Suprapubic skin (tissue), 4 donors: ENCODE measurements at places on chromosomes 1 and 21. TPM values are rescaled to one million over a fixed set of nuclear protein-coding genes. Genes with fewer than 3 reads are reported as not detected.

AGBL4 gene
- 1.0 TPM for total RNA-seq

CNR2 gene
- total RNA-seq, result not detected

CASQ1 gene
- not detected for total RNA-seq

WLS gene
- total RNA-seq, result 75.0 TPM

LORICRIN gene
- total RNA-seq, result 14.9 TPM

CRYAA gene
- not detected for total RNA-seq

DNA sequence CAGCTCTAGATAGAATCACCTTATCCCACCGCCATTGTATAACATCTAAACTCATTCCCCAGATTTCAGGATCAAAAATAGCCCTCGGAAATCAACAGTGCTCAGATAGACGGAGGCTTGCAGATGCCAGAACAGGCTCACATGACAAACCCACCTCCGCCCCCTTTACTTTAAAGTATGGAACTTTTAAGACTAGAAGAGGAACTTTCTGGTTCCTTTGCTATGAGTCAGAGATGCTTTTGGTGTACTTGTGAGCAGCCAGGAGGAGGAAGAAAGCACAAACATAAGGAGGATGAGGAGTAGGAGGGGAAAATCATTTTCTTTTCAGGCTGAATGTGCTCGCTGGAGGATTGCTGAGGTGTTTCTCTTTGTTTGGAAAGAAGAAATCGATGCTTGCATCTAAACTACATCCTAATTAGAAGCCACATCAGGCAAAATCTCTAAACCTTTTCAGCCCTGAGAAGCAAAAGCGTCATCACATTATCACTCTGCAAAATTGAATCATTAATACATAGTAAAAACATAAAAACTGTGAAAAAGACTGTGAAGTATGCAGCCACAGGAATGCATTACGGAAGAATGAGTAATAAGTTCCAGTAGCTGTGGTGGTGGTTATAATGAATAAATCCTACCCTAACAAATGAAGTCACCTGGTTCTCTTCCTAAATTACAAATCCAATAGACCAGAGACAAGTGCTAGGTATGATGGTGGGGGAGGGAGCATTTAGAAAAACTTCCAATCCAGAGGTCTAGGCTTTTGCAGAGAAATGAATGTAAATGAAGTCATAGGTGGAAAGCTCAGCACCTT lies 251.3 kb downstream of the KCNH1 start:
- no peaks in the 10 kb centered on the region for H3K4me1 ChIP-seq
- no peaks in the 10 kb centered on the region for H3K36me3 ChIP-seq
- H3K4me3 ChIP-seq, result no peak overlapping the region

- no peak overlapping the region for H3K4me3 ChIP-seq
- H3K36me3 ChIP-seq, result peaks cover 72% of the 10 kb centered on the region
Measured at GRCh38 chr1:55155522-55155921, 59.6 kb downstream of the USP24 start.

DNA sequence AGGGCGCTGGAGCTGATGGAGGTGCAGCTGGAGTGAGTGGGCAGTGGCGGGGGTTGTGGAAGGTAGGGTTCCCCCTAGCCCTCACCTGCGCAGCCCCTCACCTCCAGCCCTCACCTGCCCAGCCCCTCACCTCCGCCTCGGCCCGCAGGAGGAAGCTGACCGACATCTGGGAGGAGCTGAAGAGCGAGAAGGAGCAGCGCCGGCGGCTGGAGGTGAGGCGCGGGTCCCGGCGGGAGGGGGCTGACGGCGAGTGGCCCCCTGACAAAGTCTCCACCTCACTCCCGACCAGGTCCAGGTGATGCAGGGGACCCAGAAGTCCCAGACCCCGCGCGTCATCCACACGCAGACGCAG lies 2.7 kb downstream of the EVA1B start:
- H3K27me3 ChIP-seq, result no peaks in the 10 kb centered on the region
- no peaks in the 10 kb centered on the region for H3K36me3 ChIP-seq
- peaks cover 37% of the 10 kb centered on the region for H3K4me1 ChIP-seq
- H3K4me3 ChIP-seq, result peak overlapping the region; percentile 79

DNA sequence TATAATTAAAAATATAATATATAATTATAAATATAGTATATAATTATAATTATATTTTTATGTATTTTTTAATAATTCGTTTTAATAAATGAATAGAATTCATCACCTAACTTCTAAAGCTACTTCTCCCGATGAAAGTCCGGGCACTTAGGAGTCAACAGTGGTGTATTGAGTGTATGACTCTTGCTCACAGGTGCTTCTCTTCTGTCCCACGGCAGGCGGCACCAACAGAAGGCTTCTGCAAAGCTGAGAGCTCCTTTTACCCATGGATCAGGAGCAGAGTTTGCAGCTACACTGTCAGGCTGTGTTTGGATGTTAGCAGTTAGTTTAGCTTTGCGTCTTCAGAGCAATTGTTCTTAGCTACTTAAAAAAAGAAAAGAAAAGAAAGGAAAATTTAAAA lies 122.4 kb downstream of the LIPI start:
- H3K4me3 ChIP-seq, result no peak overlapping the region
- no peaks in the 10 kb centered on the region for H3K4me1 ChIP-seq
- no peak overlapping the region for H3K27ac ChIP-seq
- DNase-seq, result no peak
- H3K36me3 ChIP-seq, result peaks cover 5% of the 10 kb centered on the region

DNA sequence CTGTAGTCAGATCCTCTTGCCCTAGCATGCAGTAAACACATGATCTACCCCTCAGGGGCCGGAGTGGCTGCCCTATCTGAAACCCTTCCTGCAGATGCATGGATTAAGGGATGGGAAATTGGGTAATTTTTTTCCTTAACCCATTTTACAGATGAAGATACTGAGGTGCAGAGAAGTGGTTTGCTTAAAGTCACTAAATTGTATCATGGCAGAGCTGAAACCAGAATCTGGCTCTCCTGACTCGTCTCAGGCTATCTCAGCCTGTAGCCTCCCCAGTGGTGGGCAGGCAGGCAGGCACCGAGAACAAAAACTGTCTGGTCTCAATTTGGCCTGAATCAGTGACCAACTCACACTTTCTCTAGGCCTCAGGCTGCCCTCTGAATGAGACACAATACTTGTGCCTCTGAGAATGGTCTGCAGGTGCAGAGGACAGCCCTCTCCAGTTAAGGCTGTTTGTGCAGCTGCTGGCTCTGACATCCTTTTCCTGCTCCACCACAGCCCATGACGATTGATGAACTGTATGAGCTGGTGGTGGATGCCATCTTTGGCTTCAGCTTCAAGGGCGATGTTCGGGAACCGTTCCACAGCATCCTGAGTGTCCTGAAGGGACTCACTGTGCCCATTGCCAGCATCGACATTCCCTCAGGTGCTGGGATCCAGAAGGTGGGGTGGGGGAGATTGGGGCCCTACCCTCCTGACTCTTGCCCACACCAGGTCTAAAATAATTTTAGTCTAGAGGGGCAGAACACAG lies 1.5 kb downstream of the NAXE start:
- peaks cover 49% of the 10 kb centered on the region for H3K36me3 ChIP-seq
- no peak overlapping the region for H3K4me3 ChIP-seq
- H3K27ac ChIP-seq, result no peak overlapping the region
